NCI-H1417 treated with DMSO at 0.1 percent for 48 hours (cell line): ENCODE measurements at places on chromosomes 3 and 15.

GRCh38 chr15:31398677-31399301 is 72.2 kb downstream of the KLF13 start:
- DNase-seq, result no peak

- DNase-seq, result no peak
Observed at GRCh38 chr3:177904621-177905020, 631.6 kb upstream of the KCNMB2 start.

GRCh38 chr3:194364652-194365434 is 4.7 kb downstream of the LRRC15 start:
- peak; percentile 92 for DNase-seq

DNA sequence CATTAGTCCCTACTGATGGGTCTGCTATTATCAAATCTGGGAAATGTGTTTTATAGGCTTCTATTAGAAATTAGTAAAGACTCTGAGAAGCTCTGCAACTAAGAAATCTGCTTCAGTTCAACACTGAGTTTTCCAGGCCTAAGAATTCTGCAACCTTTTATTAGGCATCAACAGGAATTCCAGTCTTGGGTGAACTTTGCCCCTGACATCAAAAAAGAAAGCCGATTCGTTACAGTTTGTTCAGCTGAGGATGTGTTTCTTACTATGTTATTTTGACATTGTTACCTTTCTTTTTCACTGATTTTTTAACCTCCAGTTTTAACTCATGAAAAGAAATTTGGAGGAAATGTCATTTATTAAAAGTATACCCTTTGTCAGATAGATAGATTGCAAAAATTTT is 131.5 kb upstream of the KCNH8 start:
- DNase-seq, result no peak

GRCh38 chr15:72872066-72872845 is 88.7 kb upstream of the ADPGK start:
- DNase-seq, result no peak

GRCh38 chr3:150925751-150926201 is 20.5 kb upstream of the MINDY4B start:
- no peak for DNase-seq

GRCh38 chr3:45164056-45164455 is 17.9 kb upstream of the CDCP1 start:
- DNase-seq, result no peak

- no peak for DNase-seq
Observed at GRCh38 chr3:88882121-88882520, 225.3 kb upstream of the EPHA3 start.

GRCh38 chr15:87365186-87365585 is 891.4 kb downstream of the NTRK3 start:
- no peak for DNase-seq

- no peak for DNase-seq
Observed at GRCh38 chr15:34861214-34861613, 65.9 kb upstream of the ACTC1 start.

DNA sequence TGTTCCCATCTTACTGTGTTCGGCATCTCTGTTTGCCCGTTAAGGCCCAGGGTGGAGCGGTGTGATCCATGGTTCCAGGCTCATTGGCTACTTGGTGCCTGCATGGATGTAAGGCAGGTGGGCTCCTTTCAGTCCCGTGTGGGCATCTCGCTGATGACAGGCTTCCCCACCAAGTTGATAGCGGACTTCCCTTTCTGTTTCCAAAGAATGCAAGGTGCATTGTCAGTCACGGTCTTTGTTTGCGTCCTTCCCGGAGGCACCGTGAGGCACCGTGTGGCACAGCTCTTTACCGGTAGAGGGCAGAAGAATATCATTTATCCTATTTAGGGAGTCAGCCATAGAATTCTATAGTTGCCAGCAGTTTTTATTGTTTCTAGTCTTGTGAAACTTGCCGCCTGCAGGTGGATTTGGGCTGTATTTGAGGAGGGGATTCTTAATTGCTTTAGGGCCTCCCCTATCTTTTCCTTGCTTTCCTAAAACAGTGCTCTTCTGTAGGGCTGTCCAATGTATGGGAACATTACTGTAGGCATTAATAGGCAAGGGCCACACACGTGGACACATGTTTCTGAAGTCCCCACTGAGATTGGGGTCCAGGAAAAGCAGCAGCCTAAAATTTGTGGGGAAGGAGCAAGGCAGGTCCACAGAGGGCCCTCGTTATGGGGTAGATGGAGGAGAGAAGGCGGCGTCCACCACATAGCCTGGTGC is 244.1 kb downstream of the SLCO3A1 start:
- DNase-seq, result no peak

- DNase-seq, result no peak
Observed at GRCh38 chr3:156233876-156234275, 113.5 kb downstream of the KCNAB1 start.

DNA sequence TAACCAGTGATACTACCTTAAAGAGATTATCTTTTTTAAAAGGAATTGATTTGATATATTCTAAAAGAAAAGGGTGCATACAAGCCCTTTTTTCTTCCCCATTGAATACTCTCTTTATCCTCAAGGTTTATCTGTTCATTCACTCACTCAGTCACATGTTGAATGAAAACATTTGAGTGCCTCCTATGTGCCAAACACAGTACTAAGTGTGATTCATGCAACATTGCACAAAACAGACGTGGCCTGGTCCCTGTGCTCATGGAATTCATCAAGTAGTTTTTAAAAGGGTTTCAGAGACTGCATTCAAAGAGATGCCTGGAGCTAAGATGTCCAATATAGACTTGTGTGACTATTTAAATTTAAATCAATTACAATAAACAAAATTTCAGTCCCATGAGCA is 462.2 kb upstream of the MDFIC2 start:
- DNase-seq, result no peak

GRCh38 chr3:161560008-161560637 is 63.5 kb downstream of the OTOL1 start:
- peak; percentile 27 for DNase-seq
